EH (cell line): ENCODE measurements at places on chromosomes 12 and 14.

DNA sequence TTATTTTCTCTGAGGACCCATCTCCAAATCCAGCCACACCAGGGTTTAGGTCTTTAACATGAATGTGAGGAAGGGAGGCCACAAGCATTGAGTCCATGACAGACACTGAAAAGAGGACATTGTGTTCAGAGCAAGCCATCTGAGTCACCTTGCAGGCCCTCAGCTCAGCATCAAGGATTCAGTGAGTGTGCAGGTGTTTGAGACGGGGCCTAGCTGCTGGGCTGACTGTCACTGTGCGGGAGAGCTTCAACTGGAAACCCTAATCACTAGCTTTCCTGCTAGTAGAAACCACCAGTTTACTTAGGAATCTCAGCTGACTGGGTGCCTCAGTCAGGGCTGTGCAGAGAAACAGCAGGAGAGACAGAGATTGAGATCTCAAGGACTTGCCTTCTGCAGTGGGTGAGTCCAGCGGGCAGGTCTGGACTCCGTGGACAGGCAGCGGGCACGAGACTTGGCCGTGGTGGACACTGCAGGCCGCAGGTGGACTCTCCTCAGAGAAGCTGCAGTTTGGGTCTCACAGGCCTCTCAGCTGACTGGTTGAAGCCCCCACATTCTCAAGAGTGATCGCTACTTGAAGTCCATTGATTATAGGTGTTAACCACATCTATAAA, 86.1 kb upstream of the DYNC1H1 start:
- no peak for DNase-seq

DNA sequence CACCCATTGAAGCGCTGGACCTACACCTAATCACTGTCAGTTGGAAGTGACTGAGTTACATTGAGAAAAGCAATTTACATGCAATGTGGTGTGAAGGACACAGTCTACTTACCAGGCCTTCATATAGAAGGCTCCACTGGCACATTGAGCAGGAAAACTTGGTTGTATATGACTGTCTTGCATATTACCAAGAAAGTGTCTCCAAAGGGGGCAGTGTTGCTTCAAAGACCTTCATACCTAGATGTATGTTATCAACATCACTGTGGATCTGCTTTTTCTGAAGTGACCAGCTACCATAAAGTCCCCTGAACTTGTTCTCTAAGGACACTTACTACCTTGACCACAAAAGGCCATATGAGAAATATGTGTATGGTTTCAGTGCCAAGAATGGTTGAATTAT, 64.1 kb downstream of the NELL2 start:
- DNase-seq, result peak; percentile 1

DNA sequence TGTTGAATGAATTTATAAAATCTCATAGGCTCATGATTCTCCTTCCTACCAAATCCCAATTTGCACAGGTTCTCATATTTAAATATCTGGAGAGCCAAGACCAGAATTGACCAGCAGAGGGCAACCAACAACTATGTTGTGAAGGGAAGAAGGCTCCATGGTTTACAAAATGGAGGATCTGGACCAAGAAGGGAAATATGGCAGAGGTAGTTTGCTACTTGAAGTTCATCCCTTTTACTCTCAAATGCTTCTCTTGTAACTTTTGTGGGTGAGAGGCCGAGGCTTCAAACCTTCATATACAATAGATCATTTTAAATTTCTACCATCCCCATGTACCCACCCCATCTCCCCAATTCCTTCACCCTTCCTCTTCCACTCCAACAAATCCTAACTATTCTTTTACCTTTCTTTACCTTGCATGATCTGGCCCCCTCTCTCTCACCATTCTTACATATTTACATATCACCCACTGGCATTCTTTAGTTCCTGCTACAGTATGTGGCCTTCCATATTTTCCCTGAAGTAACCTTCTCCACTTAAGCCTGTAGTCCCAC, 3.8 kb upstream of the SMARCC2 start:
- peak; percentile 84 for DNase-seq

- peak; percentile 13 for DNase-seq
Observed at GRCh38 chr14:69475194-69475818, 9.2 kb upstream of the PLEKHD1 start.

GRCh38 chr12:67472539-67472938, 176.0 kb upstream of the DYRK2 start:
- no peak for DNase-seq

DNA sequence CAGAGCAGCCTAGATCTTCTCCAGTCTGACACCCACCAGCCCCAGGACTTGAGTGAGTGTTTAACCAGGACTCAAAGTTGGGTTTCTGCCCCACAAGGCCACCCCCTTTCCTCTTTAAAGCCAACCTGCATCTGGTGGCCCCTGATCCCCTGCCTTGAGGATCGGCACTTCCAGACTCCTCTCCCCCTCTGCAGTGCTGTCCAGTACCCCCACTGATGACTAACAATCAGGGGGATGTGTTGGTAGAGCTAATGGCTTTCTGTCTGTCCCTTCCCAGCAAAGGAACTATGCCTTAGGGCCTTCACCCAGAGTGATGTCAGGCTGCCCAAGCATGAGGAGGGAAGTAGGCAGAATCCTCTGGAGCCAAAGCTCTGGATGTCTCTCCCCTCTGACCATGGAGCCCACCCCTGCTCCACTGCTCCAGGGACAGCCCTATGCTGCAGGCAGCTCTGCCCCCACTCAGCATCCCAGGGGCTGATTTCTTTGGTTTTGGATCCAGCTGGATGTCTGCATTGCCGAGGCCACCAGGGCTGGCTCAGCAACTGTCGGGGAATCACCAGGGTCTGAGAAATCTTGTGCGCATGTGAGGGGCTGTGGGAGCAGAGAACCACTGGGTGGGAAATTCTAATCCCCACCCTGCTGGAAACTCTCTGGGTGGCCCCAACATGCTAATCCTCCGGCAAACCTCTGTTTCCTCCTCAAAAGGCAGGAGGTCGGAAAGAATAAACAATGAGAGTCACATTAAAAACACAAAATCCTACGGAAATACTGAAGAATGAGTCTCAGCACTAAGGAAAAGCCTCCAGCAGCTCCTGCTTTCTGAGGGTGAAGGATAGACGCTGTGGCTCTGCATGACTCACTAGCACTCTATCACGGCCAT, 42.9 kb downstream of the DAD1 start:
- DNase-seq, result peak; percentile 93

DNA sequence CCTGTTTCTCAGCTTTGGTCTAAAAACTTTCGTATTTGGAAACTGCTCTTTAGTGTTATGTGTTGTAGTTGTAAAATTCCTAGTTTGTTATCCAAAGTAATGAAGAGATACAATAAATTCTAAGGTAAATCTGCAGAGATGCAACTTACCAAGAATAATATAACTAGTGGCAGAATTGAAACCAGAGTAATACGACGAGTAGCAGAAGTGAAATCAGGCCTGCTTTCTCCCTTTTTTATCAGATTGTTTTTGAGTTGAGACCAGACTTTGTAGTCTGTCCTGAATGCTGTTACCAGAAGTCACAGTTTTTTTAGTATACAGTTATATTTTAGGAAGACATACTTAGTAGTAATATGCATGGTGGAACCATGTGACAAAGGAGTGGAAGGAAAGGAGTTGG, 12.5 kb downstream of the PAPOLA start:
- no peak for DNase-seq

GRCh38 chr14:78767436-78767835, 597.3 kb downstream of the NRXN3 start:
- DNase-seq, result no peak

DNA sequence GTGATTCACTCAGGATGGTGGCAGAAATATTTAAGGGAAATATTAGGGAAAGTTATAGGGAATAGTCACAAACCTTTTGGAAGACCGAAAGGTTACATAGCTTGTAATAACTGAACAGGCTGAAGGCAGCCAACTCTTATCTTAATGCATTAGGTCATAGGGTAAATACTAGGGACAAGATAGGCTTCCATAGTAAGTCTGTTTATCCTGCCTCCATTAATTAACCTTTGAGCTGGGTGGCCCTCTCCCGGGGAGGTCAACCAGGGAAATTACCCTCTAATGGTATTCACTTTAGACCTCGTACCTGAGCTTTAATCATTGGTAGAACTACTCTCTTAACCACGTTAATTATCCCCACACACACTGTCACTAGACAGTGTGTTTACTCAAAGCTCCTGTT, 981.8 kb downstream of the SLC16A7 start:
- no peak for DNase-seq

DNA sequence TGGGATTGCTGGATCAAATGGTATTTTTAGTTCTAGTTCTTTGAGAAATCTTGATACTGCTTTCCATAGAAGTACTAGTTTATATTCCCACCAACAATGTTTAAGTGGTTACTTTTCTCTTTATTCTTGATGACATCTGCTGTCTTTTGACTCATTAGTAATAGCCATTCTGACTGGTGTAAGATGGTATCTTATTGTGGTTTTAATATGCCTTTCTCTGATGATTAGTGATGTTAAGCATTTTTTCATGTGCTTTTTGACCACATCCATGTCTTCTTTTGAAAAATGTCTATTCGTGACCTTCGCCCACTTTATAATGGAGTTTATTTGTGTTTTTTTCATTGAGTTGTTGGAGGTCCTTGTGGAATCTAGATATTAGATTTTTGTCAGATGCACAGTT, 865.7 kb downstream of the SLC6A15 start:
- peak; percentile 71 for DNase-seq

GRCh38 chr14:34060651-34060999, 109.8 kb upstream of the EGLN3 start:
- no peak for DNase-seq

DNA sequence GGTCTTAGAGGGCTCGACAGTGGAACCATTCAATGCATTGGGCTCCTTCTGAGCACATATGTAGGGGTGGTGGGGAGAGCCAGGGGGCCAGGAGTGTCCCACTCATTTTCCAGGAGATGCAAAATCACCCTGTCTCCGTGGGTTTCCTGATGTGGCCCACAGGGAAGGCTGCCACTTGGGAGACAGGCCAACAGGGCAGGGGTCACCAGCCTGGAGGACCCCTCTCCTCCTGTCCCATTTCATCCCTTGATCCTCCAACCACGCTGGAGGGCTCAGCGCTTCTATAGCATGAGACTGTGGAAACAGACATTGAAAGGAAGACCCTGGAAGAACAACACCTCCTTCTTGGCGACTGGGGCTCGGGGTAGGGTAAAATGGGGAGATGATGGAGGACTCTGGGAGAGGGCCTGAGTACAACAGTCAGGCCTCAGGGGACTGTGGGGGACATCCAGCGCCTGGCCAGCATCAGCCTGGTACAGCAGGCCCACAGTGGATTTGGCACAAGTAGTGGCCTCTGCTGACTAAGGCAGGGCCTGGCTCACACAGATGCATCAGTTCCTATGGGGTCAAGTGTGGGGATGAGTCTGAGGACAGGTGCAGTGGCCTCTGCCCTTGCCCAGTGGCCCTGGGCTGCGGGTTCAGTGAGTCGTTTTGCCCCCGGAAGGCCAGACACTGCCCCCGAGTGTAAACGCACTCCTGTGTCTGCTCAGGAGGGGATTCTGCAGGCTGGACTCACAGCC, 68.0 kb downstream of the PRIMA1 start:
- DNase-seq, result no peak

GRCh38 chr14:105061428-105062047, 3.7 kb downstream of the GPR132 start:
- no peak for DNase-seq
